H1 (cell line): ENCODE measurements at places on chromosomes 6 and 20. TPM values are rescaled to one million over a fixed set of nuclear protein-coding genes. Genes with fewer than 3 reads are reported as not detected.

The ZSCAN31 gene
- total RNA-seq: 7.0 and 8.8 TPM in 2 replicates

The PI3 gene
- total RNA-seq: not detected in 2 replicates

The CDH26 gene
- total RNA-seq: 1.7 and 2.3 TPM in 2 replicates

The TSPO2 gene
- total RNA-seq: not detected in 2 replicates

The FILIP1 gene
- total RNA-seq: 5.0 and 5.7 TPM in 2 replicates

The ZC2HC1B gene
- total RNA-seq: not detected in 2 replicates

The HTR1E gene
- total RNA-seq: not detected in 2 replicates

The SCGN gene
- not detected in 2 replicates for total RNA-seq

The PTCHD4 gene
- total RNA-seq: 0.33 and 0.37 TPM in 2 replicates

The HLA-DQA1 gene
- total RNA-seq: not detected in 2 replicates

The CRISP2 gene
- total RNA-seq: not detected in 2 replicates
